ENCODE measurements at places on chromosomes 3 and 15. TPM values are rescaled to one million over a fixed set of nuclear protein-coding genes. Genes with fewer than 3 reads are reported as not detected.
A peak's percentile ranks its signal among the peaks of the same experiment; 100 is the strongest.

The BCL2A1 gene
- 4.5 TPM for total RNA-seq

The SLMAP gene
- total RNA-seq, result 26.5 TPM

The CSTA gene
- not detected for total RNA-seq

The RARB gene
- 1.4 TPM for total RNA-seq

The NUP210 gene
- under 0.01 TPM for total RNA-seq

The HRG gene
- not detected for total RNA-seq

The TMEM207 gene
- total RNA-seq, result not detected

The KNG1 gene
- not detected for total RNA-seq

The GOLGA8K gene
- not detected for total RNA-seq

The PLSCR1 gene
- total RNA-seq, result 11.7 TPM

The ALDH1A2 gene
- not detected for total RNA-seq

The CDCP1 gene
- total RNA-seq, result 2.5 TPM

The LDHAL6B gene
- not detected for total RNA-seq

- DNase-seq, result peak; percentile 40
Observed at GRCh38 chr3:70358978-70359580, 46.6 kb upstream of the MDFIC2 start.

GRCh38 chr3:88321363-88322050 is 171.7 kb downstream of the C3orf38 start:
- DNase-seq, result no peak

DNA sequence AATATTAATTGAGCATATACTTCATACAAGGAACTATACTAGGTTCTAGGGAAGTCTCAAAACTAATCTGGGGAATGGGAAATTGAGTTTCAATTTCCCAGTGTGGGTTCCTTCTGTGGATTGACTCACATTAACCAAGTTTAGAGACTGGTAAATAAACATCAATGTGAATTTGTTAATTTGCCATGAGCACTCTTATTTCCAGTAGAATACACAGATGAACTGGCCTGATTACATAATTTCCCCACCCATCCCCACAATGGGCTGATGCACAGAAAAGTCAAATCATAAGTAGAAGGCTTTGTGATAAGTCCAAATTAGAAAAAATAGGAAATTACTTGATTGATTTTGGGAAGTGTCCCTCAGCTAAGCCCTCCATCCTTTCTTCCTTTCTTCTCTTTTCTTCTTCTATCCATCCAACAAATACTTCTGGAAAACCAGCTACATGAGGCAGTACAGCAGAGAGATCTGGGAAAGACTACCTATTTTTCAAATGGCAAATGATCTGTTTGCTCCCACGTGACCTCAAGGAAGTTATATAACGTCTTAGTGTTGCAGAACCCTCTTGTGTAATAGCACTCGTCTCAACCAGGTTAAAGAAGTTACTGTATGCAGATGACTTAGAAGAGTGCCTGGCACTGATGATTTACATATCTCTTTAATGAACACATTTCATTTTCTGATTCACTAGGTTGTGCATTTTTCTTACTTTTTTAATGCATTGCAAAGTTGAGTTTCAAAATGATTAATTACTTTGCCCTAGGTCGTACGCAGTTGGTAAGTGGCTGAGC is 312.3 kb downstream of the SV2B start:
- DNase-seq, result no peak

DNA sequence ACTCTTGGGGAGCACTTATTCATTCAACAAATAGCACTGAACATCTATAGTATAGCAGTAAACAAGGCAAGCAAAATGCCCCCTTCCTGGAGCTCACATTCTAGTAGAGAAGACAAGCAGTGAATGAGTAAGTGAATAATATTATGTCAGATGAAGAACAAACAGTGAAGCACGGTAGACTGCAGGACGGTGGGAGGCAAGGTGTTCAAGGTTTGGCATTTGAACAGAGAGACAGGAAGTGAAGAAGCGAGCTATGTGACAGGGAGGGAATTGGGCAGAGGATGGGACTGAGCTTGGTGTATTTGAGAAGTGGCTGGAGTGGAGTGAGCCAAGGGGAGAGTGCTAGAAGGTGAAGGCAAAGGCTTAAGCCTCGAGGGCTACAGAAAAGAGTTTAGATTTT is 1.4 kb downstream of the CRELD1 start:
- no peak for DNase-seq

- no peak for DNase-seq
Observed at GRCh38 chr3:42524751-42525150, 22.3 kb downstream of the VIPR1 start.

- peak; percentile 89 for DNase-seq
Observed at GRCh38 chr15:51227940-51228732, 110.3 kb downstream of the CYP19A1 start.

DNA sequence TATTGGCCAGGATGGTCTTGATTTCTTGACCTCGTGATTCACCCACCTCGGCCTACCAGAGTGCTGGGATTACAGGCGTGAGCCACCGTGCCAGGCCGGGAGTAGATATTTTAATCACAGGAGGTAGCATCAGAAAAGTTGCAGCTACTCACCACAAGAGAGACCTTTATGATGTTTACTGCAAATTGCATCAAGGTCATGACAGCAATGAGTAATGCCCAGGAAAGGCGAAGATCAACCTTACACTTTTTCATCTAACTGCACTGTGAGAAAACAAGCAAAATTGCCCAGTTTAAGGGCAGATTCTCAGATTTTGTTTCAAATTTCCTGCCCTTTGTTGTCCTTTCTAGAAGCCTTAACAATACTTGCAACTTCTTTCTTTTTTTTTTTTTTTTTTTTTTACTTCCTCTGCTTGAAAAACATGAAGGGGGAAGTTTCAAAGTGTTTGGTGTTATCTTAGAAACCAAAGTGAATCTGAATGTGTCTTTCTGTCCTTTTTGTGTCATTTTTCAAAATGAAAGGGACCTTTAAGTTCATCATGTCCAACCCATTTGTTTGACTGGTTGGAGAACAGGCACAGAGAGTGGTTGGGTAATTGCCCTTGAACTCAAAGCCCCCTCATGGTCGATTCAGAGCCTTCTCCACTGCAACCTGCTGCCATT is 25.0 kb downstream of the TGFBR2 start:
- DNase-seq, result no peak

DNA sequence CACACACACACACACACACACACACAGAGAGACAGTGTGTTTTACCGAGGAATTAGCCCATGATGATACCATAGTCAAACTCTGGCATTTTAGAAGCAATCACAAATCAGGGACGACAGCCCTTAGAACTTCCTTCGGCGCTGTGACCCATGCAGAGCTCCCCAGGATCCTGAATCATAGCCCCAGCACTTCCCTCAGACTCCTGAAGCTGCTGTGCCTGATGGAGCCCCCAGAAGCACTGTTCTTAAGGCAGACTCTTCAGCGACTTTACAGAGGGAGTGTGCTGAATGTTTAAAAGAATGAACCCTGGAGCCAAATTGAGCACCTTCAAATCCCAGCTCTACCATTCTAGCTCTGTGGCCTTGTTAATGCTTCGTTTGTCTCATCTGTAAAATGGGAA is 89.3 kb upstream of the LIPC start:
- DNase-seq, result no peak

GRCh38 chr3:119657887-119658702 is 2.3 kb downstream of the POPDC2 start:
- no peak for DNase-seq

- DNase-seq, result peak; percentile 52
Observed at GRCh38 chr3:197302696-197303341, 4.4 kb upstream of the DLG1 start.

- DNase-seq, result peak; percentile 68
Observed at GRCh38 chr3:66195347-66195783, 25.4 kb upstream of the SLC25A26 start.

DNA sequence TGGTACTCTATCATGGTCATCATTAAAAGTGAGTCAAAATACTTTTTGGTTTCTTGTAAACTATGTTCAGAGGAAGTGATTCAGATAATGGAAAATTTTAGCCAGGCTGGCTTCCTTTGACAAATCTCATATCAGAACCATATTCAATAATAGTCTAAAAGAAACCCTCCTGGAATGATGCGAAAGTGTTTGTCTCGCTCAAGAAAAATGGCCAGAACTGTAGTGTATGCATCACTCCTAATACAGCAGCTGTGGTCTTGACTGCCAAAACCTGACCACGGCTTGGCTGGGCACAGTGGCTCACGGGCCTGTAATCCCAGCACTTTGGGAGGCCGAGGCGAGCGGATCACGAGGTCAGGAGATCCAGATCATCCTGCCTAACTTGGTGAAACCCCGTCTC is 35.6 kb upstream of the KCNMB2 start:
- no peak for DNase-seq

DNA sequence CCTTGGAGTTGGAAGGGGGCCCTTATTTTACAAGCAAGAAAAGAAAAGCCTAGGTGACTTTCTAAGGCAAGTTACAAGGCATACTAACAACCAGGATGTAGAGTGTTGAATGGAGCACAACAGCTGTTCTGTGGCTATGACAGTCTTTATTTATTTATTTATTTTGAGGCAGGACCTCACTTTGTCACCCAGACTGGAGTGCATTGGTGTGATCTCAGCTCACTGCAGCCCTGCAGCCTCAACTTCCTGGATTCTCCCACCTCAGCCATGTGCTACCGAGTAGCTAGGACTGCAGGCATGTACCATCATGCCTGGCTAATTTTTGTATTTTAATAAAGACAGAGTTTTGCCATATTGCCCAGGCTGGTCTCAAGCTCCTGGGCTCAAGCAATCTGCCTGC is 973.4 kb downstream of the ROBO1 start:
- DNase-seq, result no peak

DNA sequence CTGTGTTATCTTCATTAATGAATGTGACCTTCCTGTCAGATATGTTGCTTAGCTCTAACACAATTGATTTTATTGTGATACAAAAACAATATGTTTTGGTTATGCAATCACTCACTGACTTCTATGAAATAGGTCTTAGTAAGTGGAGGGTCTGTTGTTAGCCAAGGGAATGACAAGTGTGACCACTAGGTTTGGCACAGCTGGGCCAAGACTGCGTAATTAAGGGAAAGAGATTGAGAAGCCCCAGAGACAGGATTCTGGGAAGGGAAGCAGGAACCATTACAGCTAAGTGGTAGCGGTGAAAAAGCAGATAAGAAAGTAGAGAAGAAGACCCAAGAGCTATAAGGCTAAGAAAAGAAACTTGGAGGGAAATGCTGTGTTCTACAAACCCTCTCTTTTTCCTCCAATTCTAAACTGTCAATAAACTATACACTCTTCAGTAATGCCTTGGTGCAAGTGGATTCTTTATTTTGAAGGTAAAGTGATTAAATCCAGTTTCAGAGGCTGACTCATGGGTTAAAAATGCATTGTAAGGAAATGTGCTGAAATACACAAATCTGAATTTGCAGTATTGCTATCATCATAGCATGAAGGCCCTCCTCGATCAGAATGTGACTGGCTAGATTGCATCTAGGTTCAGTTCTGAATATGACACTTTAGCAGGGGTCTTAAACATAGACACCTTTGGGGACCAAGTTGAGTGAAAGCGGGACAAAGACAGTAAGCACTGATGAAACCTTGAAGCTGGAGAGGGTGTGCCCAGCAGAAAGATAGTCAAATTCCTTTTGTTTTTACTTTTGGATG is 26.1 kb downstream of the KCNMB2 start:
- DNase-seq, result no peak

- DNase-seq, result peak; percentile 83
Observed at GRCh38 chr3:4995500-4996053, 16.3 kb downstream of the BHLHE40 start.

DNA sequence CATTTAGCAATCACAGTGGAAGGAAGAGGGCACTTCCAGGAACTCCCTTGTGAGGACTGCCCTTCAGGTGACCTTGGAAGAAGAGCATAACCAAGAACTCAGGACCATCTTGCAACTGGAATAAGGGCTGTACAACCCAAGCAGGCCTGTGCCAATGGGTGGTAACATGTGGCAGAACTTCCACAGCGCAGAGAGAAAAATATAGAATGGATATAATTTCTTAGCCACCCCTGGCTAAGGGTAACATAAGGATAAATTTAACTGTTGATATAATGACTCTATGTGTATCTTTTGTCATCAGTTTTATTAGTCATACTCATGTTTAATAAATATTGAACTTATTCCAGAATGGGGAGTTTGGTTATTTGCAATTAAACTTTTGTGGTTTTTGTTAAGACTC is 13.4 kb upstream of the MFSD1 start:
- peak; percentile 80 for DNase-seq

GRCh38 chr15:51193526-51193925 is 98.8 kb upstream of the TNFAIP8L3 start:
- no peak for DNase-seq

DNA sequence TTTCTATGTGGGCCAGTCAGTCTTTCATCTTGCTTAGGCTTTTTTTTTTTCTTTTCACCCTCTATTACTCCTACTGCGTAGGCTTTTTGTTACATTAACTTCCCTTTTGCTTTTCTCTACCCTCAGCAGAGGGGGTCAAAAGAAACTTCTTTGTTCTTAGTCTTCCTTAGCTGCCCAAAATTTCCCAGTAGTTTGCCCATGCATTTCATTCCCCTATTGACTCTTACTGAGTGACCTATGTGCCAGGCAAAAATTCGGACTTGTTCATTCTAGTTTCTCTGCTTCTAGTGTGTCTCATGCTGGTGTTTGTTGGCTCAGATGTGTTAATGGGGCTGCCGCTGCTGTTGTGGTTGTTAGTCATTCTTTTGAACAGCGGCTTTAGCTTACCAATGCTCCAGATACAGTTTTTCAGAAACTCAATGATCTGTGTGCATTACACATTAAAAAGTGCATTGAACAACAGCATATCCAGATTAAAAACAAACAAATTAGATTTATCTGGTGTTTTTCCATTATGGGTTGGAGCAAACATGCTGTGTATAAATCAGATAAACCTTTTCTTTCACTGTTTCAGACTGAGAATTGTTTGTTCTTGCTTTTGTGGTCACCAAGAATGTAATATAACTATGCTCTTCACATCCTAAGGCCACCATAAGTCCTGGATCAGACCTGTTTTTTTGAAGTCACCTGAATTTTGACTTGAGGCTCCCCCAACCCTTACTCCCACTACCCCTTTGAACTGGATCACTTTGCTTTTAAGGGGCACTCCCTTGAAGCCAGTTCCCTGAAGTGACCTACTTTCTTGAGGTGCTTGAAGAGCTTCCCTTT is 43.1 kb downstream of the PDE8A start:
- DNase-seq, result peak; percentile 62

DNA sequence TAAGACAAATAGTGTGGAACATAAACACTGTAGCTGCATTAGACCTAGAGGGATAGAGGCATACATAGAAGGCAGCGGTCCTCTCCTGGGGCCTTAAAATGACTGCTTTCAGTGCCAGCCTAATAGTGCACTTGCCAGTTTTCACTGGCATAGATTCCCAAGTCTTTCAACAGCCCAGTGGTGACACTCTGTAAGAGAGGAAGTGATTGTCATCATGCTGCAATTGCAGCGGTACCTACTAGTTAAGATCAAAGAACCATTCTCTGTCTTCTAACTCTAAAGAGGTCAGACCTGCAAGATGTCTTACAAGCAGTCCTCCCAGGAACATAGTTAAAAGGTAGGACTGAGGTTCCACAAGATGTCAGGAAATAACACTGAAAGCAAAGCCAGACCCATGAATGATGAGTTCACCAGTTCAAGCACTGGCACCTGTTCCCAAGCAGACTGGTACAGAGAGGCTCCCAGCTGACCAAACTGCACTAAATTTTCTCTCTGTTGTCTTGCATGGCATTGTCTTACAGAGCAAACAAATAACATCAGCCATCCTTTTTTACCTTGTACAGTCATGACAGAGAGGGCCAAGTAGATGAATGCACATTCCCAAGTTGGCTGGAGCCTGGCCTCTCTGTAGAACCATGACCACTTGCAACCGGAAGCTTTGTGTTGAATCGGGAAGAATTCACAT is 100.5 kb upstream of the SKOR1 start:
- DNase-seq, result no peak

Measured in IMR-90 (cell line).